IMR-90 (cell line): ENCODE measurements at places on chromosomes 6 and 20.

DNA sequence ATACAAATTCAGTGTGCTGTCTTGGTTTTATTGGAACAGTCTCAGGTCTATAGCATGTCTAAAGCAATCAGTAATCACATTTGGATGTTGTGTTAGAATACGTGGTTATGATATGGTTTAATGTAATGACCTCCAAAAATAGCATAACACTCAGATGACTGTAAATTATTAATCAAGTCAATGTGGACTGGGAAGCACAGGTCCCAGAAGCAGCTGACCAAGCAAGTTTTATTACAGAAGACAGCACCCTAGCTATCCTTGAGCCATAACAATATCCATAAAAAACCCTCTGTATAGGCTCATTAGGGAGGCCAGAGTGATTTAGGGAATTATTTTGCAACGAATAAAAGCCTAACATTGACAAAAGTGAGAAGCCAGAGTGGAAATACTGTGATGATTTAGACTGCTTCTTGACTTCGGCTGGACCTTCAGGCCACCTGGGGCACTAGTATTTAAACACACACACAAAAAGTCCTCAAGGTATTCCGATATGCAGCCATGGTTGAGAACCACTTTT is 66.9 kb downstream of the RSPH3 start:
- no peak for DNase-seq

DNA sequence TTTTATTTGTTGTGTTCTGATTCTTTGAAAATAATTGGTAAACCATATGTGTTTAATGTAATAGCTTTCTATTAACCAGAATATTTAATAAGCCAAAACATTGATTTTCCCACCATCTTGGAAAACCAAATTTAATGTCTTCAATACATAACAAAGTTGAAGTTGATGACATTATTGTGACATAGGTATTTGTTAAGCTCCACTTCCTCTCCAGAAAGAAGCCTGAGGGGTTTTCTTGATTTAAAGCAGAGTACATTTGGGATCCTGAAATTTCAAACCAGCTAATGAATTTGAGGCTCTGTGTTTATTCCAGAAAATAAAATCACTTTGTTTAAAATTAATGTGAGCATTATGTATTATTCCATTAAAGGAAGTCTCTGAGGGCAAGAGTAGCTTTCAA is 106.3 kb downstream of the PERP start:
- no peak for DNase-seq

GRCh38 chr20:2700913-2701620 is 8.5 kb downstream of the EBF4 start:
- DNase-seq = no peak

DNA sequence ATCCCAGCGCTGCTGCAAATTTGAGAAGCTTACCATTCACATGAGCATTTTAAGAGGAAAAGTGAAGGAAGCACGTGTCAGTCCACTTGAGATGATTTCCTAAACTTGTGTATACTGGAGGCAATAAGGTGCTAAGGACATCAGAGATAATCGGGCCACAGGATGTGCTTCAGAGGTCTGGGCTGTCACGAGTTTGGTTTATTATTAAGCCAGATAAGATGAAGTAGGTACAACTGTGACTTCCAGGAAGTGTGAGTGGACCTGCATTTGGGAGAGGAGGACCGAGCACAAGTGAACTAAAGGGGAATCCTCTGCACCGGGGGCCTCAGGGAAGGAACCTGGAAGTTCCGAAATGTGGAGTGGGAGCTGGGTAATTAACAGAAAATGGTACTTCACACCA is 1.4 kb downstream of the SAMD5 start:
- no peak for DNase-seq

DNA sequence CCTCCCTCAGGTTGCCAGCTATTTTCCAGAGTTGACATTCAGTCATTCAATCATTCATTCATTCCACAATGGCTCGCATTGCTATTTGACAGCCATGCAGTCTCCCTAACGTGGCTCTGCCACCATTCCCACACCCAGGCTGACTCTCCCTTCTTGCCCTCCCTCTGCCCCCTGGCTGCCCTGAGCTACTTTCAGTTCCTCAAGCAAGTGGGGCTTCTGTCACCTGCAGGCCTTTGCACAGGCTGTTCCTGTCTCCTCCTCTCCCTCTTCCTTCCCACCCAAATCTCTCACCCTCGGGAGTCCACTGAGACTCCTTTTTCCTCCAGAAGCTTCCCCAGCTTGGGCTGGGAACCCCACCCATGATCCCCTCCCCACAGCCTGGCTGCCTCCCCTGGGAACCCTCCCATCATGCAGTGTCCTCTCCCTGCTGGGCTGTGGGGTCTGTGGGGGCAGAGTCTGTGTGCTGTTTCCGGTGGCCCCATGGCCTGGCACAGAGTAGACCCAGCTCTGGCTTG is 2.6 kb downstream of the PACSIN1 start:
- DNase-seq = no peak

- no peak for DNase-seq
Observed at GRCh38 chr6:27994616-27995015, 37.6 kb downstream of the OR2B6 start.

DNA sequence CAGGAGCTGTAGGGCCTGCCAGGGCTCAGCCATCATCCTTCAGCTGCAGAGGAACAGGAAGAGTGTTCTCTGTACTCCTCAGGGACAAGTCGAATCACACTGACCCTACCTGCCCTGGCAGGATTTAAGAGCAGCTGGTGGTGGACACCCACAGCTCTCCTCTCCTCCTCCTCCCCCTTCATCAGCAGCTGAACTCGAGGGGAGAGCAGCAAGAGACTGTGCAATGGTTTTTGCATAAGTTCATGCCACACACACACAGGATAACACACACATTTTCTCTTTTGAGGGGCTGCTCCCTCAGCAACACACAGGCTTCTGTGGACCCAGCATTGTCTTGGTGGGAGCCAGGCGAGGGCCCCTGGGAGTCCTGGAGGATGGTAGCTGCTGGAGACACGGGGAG is at the start of gene CST11:
Gene CST11, minus strand, starts transcription at position 101 of the 400 bp plus-strand sequence. Its CDS starts 65 bp downstream, at position 36.
- no peak for DNase-seq

DNA sequence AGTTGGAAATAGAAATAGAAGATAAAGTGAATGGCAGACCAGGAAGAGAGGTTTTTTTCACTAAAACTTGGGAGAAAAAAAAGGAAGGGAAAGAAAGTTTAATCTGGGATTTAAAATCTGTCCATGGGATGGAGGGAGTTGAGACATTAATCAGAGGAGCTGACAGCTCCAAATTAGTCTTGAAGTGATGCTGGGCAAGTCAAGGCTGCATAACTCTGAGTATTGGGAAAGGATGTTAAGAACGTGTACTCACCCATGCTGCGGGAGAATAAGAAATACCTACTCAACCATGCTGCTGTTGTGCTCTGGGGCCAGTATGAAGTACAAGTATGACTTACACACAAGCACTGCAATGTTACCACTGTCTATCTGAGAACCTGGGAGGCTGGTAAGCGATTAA is 47.5 kb downstream of the SNRNP48 start:
- DNase-seq = no peak

- no peak for DNase-seq
Observed at GRCh38 chr6:140789466-140789865, 1343.3 kb upstream of the GJE1 start.

DNA sequence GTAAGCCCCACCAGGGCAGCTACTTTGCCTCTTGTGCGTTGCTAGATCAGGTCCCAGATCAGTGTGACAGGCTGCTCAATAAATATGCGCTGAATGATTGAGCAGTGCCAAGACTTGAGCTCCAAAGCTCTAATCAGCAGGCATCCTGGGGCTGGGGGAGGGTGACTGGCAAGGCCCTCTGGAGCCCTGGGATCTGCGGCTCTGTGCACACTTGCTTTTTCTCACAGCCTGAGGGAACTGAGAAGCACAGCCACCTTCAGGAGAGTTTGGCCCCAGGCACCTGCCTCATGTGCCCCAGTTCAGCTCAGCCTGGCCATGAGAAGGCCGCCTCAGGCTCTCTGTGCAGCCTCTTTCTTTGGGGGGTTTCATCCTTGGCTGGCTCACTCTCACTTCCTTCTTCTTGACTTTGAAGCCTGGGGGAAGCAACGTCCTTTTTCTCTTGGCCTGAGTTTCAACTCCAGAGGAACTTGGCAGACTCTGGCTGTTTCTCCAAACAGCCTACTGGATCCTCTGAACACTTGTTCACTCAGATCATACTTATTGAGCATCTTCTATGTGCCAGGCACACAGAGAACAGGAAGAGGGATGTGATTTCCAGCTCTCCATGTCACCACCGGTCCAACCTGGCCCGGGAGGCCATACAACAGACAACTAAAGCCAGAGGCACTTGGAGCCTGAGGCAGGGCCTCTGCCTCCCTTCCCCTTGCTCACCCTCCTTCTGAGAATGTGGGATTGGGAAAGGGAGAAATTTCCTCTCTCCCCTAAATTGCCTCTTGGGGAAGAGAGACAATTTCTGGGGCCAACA is 114.0 kb downstream of the VEGFA start:
- DNase-seq = no peak

DNA sequence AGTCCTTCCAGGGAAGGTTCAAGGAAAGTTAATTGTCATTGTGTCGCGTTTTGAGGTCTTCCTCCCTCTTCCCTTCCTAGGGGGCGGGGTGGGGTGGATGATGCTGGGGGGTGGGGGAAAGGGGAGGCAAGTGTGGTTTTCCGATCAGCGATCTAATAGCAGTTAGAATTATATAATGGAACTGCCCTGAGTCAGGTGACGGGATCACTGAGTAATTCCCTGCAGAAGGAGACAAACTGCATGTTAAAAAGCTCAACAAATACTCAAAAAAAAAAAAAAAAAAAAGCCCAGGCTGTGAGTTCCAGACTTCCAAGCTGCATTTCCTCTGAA is 240.4 kb downstream of the PHACTR1 start:
- no peak for DNase-seq

DNA sequence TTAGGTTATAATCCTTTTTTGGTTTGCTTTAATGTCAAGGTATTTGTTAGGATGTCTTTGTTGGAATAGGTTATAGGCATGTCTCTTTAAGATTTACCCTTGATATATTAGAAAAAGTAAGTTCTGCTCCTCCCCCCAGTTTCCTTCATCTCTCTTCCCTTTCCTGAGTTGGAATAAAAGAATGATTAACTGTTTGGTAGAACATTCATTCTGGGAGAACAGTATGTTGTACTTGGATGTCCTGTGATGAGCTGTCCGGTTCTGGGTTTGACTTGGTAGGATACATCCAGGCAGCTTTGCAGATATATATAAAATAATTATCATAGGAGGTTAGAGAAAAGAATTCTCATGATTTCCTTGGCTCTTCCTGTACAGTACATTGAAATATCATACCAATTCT is 199.6 kb upstream of the RREB1 start:
- no peak for DNase-seq
